ENCODE measurements at places on chromosomes 4 and X. TPM values are rescaled to one million over a fixed set of nuclear protein-coding genes. Genes with fewer than 3 reads are reported as not detected.

UGT2B17 gene
- total RNA-seq, result not detected

WDR17 gene
- 84.2 TPM for total RNA-seq

KLF8 gene
- total RNA-seq, result 21.0 TPM

IBSP gene
- total RNA-seq, result not detected

HSPA4L gene
- 21.0 TPM for total RNA-seq

LARP7 gene
- total RNA-seq, result 32.8 TPM

LDB2 gene
- total RNA-seq, result 99.4 TPM

MAML3 gene
- 7.4 TPM for total RNA-seq

PPP4R3C gene
- total RNA-seq, result not detected

PJA1 gene
- 118 TPM for total RNA-seq

NUDT9 gene
- total RNA-seq, result 26.3 TPM

TREX2 gene
- total RNA-seq, result 2.3 TPM

RAI2 gene
- 2.8 TPM for total RNA-seq

SH2D1A gene
- not detected for total RNA-seq

CPE gene
- total RNA-seq, result 539 TPM

BEX1 gene
- 172 TPM for total RNA-seq

TMEM31 gene
- not detected for total RNA-seq

TMPRSS11F gene
- total RNA-seq, result not detected

AMTN gene
- total RNA-seq, result not detected

PLRG1 gene
- 74.3 TPM for total RNA-seq

KIAA1210 gene
- under 0.01 TPM for total RNA-seq

SERPINA7 gene
- total RNA-seq, result not detected

L1CAM gene
- total RNA-seq, result 182 TPM

GAGE2A gene
- not detected for total RNA-seq
